ENCODE measurements at places on chromosomes 12 and 14.

- DNase-seq = no peak
Measured at GRCh38 chr14:75896341-75896740, 85.5 kb downstream of the TGFB3 start.

DNA sequence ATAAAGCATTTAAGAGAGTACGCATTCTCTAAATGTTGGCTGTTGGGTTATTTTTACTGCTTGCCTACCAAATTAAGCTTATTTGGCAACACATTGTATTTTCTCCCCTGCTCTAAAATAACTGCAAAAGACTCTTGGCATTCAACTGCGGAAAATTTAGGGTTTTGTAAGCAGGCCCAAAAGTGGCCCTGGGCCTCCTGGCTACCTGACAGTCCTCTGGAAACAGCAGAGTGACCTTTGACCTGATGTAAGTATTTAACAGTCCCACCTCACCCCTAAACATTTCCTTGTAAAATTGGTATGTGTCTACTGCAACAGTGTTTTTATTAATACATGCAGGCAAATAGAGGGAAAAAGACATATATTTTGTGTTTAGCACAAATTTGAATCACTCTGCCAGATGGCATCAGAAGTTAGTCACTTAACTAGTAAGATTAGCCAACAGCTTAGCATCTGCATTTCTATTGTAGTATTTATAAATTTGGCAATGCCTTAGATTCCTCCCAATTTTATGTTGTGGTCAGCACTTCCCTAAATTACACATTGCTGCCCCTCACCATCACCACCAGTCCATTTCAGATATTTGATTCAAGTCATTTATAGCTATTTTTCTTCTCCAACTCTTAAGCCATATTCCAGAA is 11.2 kb downstream of the LLPH start:
- no peak for DNase-seq

DNA sequence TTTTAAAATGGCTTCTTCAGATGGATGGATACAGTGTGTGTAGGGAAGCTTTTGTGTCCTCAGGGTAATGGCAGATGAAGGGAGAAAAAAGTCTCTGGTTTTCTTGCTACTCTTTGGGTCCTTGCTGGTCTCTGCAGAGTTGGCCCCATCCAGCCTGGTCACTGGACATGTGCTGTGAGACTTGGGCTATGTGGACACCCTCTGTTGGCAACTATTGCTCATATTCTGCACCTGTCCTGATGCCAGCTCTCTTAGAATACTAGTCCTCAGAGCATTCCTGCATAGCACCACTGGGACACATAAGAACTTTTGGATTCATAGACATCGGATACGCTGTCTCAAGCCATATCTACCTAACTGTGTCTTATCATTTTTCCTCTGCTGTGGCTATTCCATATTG is 20.0 kb downstream of the NAV3 start:
- no peak for DNase-seq

DNA sequence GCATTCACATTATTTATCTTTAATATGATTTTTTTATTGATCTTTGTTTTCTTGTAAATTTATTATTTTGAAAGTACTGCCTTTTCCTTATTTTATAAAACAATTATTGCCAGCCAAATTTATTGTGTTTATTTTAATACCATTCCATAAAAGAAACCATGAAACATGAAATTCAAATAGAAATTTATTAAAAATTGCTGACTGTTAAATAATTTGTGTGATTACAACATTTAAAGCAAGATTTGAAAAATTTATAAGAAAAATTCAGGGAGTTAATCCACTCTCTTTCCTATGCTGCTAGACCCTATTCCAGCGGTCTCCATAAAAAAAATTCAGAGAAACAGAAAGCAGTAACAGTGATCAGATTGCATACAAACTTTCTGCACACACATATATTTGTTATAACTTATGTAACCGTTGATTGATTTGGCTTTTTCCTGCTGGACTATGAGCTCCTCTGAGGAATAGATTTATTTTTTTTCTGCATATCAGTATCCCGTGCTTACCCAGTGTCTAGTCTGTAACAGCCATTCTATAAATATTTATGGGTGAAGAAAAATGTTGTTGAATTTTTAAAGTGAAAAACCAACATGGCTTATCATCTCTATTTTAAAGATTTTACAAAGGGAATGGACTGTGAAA is 68.1 kb downstream of the LRRK2 start:
- DNase-seq = no peak

GRCh38 chr14:61503167-61503801 is 181.9 kb downstream of the PRKCH start:
- DNase-seq = peak; percentile 70

DNA sequence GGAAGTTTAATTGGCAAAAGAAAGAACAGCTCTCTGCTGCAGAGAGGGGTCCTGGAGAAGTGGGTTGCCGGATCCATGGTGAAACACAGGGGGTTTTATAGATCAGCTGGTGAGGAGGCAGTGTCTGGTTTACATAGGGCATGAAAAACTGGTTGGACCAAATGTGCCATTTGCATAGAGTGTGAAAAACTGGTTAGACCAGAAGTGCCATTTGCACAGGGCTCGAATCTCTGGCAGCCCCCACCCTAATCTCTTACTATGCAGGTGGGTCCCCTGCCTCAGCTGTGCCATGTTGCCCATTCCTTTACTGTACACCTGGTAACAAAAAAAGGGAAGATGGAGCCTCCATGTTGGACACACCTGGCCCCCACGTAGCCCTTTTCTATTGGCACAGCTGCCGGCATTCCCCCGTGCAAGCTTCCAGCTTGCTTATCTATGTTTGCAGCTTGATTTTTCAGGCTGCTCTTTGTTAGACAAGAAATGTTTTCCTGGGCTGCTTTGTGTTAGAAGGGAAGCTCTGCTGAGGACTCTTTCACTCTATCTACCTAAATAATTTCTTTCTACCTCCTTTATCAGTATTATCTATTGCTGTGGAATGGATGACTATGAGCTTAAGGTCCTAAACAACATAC is 61.1 kb upstream of the TMEM132D start:
- no peak for DNase-seq

- DNase-seq = no peak
Measured at GRCh38 chr12:57526477-57527126, 4.0 kb downstream of the MBD6 start.

DNA sequence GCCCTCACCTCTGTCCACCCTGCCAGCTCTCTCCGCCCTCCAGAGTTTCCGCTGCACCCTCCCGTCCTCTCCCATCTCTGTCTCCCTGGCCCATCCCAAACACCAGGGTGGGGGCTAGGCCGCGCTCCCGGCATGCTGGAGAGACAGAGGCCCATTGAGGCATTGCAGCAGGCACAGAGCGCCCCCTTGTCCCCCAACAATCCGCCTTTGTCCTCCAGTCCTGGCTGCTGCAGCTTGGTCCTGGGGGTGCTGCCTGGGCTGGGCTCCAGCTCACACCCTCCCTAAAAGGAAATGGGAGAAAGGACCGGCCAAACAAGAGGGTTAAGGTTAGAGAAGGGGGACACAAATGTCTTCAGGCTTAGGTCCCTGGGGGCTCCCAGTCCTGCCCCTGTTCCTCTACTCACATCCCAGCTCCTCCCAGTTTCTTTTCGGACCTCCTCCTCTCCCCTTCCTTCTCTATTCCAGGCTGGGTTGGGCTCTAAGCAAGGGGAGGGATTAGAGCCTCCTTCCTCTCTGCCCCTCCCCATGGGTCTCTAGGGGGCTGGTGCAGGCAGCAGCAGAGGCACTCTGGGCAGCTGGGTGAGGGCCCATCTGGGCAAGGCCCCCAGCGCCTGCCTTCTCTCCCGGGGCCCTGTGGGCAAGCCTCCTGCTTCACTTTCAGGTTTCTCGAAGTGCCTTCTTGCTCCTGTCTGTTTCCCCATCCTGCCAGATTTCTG is at the start of gene CMTM5:
Gene CMTM5 (plus strand): TSS at position 565 of the 716 bp plus-strand sequence. CDS start 206 bp downstream, outside the sequence.
- no peak for DNase-seq

GRCh38 chr14:36820111-36820709 is 158.6 kb downstream of the PAX9 start:
- DNase-seq = no peak

GRCh38 chr12:114447274-114447716 is 41.4 kb upstream of the TBX5 start:
- DNase-seq = no peak

DNA sequence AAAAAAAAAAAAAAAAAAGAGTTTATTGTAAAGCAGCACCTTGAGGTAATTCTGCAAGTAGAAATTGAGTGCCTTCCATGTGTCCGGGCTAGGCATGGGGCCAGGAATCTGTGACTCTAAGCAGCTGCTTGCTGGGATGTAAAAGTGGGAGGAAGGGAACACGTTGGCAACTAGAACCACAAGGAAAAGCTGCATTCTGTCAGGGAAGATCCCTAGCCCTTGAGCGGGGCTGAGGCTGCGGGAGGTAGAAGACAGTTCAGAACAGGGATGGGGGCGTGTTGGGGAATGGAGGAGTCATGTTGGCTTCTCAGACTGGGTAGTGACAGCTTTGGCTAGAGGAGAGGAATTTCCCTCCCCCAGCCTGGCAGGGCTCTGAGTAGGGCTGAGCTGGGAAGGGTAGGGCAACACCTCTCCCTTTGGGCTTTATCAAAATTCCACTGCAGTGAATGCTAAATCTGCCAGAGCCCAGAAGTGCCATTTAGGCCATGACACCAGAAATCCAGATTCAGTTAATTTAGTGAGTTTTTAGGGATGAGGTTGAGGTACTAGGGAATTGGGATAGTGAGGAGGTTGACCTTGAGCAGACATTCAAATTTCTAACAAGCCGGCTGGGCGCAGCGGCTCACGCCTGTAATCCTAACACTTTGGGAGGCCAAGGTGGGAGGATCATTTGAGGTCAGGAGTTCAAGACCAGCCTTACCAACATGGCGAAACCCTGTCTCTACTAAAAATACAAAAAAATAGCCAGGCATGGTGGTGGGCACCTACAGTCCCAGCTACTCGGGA is 3.4 kb upstream of the TRAFD1 start:
- DNase-seq = no peak

GRCh38 chr12:65419284-65420072 is 141.0 kb downstream of the MSRB3 start:
- no peak for DNase-seq

GRCh38 chr14:69676723-69677122 is 65.3 kb downstream of the SUSD6 start:
- no peak for DNase-seq

- DNase-seq = no peak
Measured at GRCh38 chr12:1620092-1620491, 8.9 kb upstream of the WNT5B start.

- DNase-seq = no peak
Measured at GRCh38 chr12:21379218-21379617, 6.5 kb downstream of the IAPP start.

DNA sequence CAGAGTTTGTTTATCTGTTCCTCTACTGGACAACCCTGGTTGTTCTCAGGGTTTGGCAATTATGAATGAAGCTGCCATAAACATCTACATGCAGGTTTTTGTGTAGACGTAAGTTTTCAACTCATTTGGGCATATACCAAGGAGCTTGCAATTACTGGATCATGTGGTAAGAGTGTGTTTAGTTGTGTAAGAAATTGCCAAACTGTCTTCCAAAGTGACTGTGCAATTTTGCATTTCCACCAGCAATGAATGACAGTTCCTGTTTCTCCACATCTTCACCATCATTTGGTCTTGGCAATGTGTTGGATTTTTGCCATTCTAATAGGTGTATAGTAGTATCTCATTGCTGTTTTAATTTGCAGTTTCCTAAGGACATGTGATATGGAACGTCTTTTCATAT is 39.8 kb upstream of the FBXO33 start:
- no peak for DNase-seq

- no peak for DNase-seq
Measured at GRCh38 chr14:55265197-55265596, 6.0 kb upstream of the FBXO34 start.

DNA sequence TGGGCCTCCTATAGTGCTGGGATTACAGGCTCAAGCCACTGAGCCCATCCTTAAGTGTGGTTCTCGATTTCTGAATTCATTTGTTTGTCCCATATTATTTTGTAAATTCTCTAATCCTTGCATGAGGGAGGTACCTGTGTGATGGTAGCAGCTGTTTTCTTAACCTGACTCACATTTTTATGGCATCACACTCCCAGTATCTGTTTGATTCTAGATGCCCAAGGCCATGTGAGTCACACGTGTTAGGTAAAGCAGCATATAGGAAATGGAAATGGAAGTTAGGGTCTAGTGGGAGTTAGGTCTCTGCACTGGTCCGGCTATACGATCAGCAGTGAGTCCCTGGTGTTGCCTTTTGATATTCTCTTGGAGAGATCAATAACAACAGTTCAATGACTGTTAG is 198.1 kb downstream of the ERC1 start:
- DNase-seq = no peak

DNA sequence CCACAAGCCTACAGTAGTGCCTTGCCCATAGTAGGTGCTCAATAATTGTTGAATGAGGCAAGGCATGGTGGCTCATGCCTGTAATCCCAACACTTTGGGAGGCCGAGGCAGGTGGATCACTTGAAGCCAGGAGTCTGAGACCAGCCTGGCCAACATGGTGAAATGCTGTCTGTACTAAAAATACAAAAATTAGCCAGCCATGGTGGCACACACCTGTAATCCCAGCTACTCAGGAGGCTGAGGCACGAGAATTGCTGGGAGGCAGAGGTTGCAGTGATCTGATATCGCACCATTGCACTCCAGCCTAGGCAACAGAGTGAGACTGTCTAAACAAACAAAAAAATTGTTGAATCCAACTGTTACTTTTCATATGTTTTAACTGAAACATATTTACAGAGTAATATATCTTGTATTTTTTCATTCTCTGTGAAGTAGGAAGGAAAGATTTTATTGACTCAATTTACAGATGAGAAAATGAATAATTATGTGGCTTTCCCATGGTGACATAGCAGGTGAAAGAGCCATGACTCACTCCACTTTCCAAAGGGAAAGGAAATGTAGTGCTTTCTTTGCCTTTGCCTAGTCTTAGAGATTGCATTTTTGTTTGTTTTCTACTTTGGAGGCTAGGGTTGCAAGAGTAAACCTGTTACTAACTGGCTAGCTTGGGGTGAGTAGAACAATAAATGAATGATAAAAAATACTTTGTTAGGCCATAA is 95.4 kb upstream of the SLC38A4 start:
- no peak for DNase-seq

- no peak for DNase-seq
Measured at GRCh38 chr12:14834509-14834908, 8.8 kb downstream of the ART4 start.

DNA sequence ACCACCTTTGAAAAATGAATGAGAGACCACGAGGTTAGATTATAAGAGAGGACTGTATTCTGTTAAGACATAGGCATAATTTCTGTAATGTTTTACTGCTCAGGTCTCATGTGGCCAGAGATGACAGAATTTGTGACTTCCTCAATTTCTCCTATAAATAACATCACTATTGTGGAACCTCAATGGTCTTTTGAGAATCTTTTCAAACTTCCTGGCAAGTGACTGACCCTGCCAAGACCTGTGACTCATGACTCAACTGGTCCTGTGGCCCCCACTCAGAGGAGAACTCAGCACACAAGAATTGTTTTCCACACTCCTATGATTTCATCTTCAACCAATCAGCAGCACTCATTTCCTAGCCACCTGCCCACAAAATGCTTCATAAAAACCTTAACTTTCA is 508.2 kb upstream of the ATP2B1 start:
- DNase-seq = no peak

All from activated CD8-positive, alpha-beta memory T cell treated with anti-CD3 and anti-CD28 coated beads for 24 hours (primary cell).